ENCODE measurements at places on chromosomes 5 and 9. TPM values are rescaled to one million over a fixed set of nuclear protein-coding genes. Genes with fewer than 3 reads are reported as not detected.

- no peak for DNase-seq
Measured at GRCh38 chr9:134619983-134620661, 21.5 kb upstream of the COL5A1 start.

Gene CD72
- 1.1 TPM for polyA plus RNA-seq

Gene WNT8A
- not detected for polyA plus RNA-seq

- DNase-seq: no peak
Measured at GRCh38 chr5:107232788-107233187, 437.9 kb downstream of the EFNA5 start.

DNA sequence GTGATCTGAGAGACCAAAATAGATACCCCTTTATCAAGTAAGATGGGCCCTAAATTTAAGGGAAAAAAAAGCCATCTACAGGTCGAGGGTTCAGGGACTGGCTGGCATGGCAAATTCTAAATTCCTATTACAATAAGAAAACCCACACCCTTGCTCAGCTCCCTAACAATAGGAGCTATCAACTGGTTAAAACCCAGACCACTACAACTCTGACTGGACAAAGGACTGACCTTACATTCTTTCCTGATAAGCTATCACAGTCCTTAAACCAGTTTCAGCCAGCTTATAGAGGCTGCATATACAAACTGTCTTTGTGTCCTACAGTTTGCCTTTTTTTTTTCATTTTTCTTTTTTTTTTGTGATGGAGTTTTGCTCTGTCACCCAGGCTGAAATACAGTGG lies 803.6 kb downstream of the NR2F1-AS1 start:
- DNase-seq: no peak

DNA sequence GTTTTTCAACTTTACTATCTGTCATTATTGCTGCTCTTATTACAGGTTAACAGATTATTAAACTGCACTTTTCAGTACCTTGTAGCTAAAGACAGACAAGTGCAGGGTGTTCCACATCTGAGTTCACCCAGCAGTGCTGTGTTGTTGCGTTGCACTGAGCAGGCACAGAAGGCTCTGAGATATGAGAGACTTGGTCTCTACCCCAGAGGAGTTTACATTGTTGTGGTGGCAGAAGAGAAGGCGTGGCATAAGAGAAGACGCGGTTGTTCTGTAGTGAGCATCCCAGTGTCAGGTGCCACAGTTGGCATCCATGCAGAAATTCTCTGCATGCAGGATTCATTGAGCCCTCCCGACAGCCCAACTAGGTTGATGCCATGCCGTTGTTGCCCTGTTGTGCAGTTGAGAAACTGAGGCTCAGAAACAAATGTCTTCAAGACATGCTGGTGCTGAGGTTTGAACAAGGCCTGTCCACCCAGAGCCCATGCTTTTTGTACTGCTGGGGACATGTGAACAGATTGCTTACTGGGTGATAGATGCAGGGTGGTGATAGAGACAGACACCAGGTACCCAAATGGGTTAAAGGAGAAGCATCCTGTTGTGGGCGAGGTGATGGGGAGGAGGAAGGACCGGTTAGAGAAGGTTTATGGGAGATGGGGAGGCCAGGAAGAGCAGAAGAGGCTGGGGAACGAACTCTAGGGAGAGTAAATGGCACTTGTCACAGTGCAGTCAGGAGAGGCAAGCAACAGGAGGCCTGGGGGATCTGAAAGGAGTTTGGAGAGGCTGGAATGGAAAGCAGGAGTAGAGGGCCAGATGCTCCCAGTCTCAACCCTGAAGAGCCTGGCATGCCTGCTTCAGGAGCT lies 8.2 kb downstream of the ABL1 start:
- no peak for DNase-seq

- DNase-seq: no peak
Measured at GRCh38 chr9:20242510-20243189, 379.6 kb downstream of the MLLT3 start.

DNA sequence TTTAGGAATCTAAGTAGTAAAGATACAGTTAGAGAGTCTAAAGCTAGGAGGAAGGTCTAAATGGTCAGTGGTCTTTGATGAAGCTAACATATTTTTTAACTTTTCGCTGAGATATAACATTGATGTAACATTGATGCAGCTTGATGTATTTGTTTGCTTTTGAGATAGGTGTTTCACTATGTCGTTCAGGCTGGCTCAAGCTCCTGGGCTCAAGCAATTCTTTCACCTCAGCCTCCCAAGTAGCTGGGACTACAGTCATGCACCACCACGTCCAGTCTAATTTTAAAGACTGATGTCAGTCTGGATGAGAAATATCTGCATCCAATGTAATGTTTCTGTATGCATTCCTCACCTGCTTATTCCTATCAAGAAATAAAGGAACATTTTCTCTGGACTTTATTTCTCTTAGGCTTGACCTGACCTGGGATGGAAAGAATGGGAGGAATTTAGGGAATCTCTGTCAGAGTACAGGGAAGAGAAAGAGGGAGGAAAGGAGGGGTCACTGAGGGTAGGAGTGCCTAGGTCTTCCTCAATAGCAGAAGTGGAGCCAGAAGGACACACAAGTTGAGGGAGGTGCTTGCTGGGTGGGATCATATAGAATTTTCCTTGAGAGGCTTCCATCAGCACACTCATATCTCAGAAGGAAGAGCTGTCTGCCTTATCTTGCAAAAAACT lies 101.5 kb upstream of the GPBP1 start:
- no peak for DNase-seq

All from hepatocyte (in vitro differentiated cells).